ENCODE measurements at places on chromosomes 6 and 20.
A peak's percentile ranks its signal among the peaks of the same experiment; 100 is the strongest.

GRCh38 chr6:3873051-3873450, 23.9 kb downstream of the FAM50B start:
- no peak for DNase-seq

GRCh38 chr20:8425016-8425415, 292.9 kb downstream of the PLCB1 start:
- DNase-seq, result no peak

- DNase-seq, result no peak
Observed at GRCh38 chr6:7938562-7939183, 28.1 kb upstream of the TXNDC5 start.

DNA sequence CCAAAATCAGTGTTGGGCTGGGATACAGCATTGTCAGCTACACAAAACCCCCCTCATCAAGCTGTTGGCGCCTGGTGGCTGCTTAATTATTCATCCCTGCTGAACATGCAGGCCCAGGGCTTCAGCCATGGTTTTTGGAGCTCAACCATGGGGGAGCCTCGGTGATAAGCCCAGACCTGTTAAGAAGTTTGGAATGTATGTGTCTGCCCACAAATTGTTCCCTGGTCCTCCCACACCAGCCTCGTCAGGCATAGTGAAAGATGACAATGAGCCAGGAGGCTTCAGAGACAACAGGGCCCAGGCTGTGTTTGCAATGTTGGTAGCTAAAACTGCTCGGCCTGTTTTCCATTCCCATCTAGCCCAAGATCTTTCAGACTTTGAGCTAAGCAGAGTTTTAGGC, 34.8 kb upstream of the SIRPA start:
- DNase-seq, result no peak

- DNase-seq, result no peak
Observed at GRCh38 chr6:28586324-28586723, 60.6 kb downstream of the GPX5 start.

DNA sequence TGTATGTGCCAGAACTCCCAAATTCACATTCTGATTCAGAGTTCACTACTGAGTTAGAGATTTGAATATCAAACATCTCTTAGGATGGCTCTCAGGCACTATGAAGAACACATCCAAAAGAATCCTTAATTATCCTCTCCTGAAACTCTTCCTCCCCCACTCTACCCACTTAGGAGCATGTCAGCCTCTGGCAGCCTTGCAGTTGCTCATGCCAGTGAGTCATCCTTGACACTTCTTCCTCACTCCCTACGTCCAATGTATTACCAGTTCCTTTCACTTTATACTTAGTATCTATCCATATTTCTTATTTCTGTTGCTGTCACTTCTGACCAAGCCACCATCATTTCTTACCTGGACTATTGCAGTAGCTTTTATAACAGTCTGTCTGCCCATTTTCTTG, 192.0 kb upstream of the IMPG1 start:
- no peak for DNase-seq

DNA sequence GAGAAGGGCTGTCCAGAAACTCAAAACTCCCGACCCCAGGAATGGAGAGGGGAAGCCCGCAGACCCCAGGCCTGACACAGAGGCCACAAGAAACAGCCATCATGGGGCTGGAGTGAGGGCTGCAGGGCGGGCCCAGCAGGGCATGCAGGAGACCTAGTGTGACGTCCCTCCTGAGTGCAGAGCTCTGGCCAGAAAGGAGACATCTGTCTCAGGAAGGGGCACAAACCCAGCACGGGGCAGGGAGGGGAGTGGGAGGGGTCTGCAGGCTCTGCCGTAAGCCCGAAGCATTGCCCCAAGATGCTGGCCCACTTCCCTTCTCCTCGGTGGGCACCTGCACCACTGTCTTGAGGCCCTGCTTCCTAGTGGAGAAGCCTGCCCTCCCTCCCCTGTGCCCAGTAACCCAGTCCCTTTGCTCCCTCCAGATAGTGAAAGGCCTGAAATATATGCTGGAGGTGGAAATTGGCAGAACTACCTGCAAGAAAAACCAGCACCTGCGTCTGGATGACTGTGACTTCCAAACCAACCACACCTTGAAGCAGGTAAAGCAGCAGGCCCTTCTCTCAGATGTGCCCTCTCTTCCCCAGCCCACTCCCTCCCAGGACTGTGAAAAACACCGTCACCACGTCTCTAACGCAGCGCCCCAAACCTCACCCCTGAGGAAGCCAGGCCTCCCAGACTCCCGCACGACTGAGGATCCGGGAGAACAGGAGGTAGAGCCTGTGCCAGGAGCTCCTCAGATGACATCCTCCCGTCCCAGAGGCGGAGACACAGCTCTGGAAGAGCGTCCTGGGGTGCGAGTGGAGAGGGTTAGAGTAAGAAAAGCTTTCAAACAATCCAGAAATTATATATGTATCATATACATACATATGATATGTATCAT, 9.7 kb downstream of the CST7 start:
- no peak for DNase-seq

DNA sequence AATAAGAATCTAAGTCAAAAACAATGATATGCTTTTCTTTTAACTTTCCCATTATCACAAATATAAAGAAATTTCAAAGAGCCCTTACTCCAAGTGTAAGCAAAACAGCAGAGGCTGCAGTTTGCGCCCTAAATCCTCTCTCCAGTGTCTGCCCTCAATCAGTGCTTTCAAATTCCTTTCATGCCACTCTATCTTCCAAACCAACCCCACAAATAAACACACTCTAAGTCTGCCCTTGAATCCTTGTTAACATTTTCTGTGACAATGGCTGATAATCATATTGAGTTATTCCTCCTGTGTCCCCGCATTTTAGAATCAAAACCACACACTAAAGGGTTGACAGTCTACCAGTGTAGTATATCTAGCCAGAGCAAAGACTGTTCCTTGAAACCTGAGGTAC, 317.9 kb upstream of the MARCKS start:
- DNase-seq, result no peak

GRCh38 chr6:21855811-21856455, 262.4 kb downstream of the SOX4 start:
- DNase-seq, result no peak

- no peak for DNase-seq
Observed at GRCh38 chr6:35046103-35046502, 95.0 kb downstream of the TCP11 start.

GRCh38 chr6:12457094-12457493, 166.9 kb downstream of the EDN1 start:
- DNase-seq, result no peak

GRCh38 chr20:48822178-48822577, 5.6 kb downstream of the PREX1 start:
- no peak for DNase-seq

DNA sequence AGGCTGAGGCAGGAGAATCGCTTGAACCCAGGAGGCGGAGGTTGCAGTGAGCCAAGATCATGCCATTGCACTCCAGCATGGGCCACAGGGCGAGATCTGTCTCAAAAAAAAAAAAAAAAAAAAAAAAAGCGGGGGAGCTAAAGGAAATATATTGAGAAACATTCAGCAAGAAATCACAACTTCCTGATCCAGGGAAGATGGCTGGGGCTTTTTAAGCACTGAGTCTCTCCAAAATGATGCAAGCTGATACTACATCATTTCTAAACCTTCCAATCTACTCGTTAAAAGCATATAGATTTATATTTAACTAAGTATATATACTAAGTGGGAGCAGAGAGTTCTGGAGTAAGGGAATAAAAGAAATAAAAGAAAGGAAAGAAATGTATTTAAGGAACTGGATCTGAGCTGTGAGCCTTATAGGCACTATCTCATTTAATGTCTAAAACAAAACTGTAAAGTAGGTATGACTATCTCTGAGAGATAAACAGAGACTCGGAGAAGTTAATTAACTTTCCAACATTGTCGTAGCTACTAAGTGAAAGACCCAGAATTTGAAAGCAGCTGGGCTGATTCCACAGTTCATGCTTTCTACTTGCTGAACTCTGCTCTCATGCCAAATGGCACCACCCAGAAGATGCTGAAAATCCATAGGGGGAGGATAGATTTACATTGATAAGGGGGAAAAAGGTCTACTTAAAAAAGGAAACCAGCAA, 215.0 kb upstream of the MARCKS start:
- DNase-seq, result no peak

DNA sequence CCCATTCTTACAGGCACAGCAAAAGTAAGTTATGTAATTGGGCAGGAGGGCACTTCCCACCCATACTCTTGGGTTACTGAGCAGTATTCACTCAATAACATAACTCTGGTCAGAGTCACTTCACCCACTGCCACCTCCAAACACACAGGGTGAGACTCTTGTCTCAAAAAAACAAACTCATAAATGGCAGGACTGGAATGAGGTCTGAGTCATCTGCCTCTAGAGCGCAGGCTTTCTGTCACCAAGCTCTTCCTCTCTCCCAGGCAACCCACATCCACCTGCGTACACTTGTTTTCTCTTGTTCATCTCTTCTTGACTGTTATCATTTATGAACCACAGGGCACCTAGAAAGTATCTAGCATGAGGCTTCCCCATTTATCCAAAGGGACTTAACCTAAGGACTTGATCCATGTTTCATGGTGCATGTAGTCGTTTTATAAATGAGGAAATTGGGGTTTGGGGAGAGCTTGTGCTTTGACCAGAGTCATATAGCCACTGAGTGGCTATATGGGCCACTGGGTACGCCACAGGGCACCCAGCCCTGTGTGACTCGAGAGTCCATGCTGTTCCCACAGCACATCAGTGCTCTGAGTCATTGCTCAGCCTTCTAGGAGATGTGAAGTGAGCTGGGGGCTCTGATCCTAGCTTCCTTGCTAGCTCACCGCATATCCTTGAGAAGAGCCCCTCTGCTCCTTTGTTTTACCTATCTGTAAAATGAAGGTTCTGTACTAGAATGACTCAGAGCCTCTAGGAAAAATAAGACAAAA, 22.4 kb downstream of the C20orf173 start:
- DNase-seq, result no peak

- DNase-seq, result no peak
Observed at GRCh38 chr6:156747715-156748114, 29.5 kb upstream of the ARID1B start.

GRCh38 chr6:47832386-47833100, 50.7 kb downstream of the OPN5 start:
- DNase-seq, result no peak

GRCh38 chr6:69915346-69915745, 49.0 kb downstream of the COL19A1 start:
- no peak for DNase-seq

DNA sequence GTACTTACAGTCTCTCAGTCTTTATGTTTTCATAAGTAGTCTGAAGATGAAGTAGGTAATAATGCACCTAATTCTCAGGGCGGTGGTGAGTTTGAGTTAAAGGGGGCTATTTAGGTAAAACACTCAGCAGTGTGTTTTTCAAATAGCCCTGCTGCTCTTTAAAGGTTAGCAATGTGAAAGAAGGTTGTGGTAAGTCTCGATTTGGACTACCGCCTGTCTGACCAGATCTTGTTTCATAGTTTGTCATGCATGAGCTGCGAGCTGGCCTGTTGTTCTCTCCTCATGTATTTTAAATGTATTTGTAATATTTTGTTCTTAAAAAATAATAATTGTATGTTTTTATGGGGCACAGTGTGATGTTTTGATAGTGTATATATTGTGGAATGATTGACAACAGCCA, 340.2 kb downstream of the DHX35 start:
- DNase-seq, result no peak

- peak; percentile 30 for DNase-seq
Observed at GRCh38 chr6:142746524-142746923, 198.5 kb downstream of the HIVEP2 start.

- DNase-seq, result no peak
Observed at GRCh38 chr6:25452031-25452430, 172.9 kb downstream of the CARMIL1 start.

DNA sequence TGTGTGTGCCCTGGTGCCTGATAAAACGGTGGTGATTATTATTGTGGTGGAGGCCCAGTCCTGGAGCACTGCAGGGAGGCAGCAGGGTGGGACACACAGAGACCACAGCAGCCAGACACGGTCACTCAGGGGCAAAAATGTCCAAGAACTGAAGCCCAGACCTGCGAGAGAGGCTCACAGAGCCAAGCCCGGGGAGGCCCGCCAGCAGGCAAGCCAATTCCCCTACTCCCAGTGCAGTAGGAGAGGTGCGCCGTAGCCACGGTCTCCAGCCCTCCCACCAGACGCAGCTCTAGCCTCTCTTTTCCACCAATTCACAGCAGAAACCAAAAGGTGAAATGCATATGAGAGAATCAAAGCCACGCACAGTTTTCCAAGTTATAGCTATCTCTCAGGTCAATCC, 179.4 kb upstream of the TAB2 start:
- no peak for DNase-seq

DNA sequence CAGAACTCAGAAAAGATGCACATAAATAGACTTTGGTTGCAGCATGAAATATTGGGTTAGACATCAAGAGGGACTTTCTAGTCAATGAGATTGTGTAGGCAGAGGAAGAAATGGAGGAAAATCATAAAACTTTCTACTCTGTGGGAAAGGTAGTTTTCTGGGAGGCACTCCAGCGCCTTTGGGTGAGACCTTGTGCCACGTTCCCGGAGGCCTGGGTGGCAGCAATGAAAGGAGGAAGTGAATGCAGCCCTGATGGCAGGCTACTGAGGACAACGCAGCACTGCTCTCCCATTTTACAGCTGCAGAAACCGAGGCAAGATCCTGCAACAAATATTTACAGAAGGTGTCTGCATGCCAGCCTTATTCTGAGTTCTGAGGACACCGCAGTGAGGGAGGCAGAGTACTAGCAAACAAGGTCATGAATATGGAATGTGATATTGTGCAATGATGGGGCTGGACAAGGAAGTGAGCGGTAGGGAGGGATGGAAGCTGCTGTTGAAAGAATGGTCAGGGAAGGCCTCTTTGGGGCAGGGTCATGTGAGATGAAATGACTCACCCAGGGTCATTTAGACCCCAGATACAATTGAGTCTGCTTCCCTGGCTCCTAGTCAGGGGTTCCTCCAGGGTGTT, 159.1 kb downstream of the TFAP2C start:
- no peak for DNase-seq
